Vagina (tissue), 2 donors: ENCODE measurements at places on chromosomes 16 and 17.

GRCh38 chr17:67490471-67490870 lies 113.4 kb downstream of the PITPNC1 start:
- DNase-seq = no peak

- no peak for DNase-seq
Observed at GRCh38 chr16:88724855-88725555, 18.7 kb downstream of the CTU2 start.

- DNase-seq = no peak
Observed at GRCh38 chr16:48608452-48608851, 1.5 kb downstream of the N4BP1 start.

DNA sequence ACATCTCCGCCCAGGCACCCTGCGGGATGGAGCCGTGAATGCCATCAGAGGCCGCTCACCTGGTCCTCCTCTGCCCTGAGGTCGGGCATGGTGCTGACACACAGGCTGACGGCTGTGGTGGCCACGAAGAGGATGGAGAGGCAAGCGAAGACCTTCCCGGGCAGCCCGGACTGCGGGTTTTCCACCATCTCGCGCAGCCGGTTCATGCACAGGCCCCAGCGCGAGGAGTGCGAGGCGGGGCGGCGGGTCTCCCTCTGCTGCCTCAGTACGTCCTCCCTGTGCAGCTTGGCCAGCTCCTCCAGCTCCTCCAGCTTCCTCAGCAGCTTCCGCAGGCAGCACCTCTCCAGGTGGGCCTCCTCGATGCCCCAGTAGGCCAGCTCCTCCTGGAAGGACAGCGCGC lies 3.1 kb downstream of the KCNG4 start:
- DNase-seq = no peak

DNA sequence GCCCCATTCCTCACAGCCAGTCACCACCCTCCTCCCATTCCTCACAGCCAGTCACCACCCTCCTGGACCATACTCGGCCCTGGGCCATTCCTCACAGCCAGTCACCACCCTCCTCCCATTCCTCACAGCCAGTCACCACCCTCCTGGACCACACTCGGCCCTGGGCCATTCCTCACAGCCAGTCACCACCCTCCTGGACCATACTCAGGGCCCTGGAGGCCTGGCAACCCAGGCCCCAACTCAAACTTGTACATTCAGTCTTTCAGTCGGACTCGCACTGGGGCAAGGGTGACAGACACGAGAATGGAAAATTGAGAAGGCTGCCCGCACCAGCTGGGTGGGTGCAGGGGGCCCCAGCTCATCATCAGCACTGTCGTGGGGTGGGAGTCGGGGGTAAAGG lies 30.4 kb upstream of the FOXK2 start:
- DNase-seq = peak; percentile 60

DNA sequence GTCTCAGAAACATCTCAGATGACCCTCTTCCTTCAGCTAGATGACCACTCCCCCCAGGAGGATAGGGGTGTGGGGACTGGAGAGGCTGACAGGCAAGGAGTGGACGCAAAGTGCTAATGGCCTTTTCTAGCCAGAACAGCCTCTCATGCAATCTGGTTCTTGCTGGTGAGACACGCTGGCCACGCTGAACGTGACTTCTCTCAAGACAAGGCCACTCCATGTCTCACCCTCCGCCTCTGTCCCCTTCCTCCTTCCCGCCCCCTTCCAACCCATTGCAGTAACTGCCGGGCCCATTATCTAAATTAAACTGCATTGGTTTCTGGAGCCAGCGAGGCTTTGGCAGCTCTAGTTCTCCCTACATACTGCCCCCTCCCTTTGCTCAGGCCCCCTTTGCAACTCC lies 9.5 kb downstream of the CACNA1G start:
- DNase-seq = no peak

DNA sequence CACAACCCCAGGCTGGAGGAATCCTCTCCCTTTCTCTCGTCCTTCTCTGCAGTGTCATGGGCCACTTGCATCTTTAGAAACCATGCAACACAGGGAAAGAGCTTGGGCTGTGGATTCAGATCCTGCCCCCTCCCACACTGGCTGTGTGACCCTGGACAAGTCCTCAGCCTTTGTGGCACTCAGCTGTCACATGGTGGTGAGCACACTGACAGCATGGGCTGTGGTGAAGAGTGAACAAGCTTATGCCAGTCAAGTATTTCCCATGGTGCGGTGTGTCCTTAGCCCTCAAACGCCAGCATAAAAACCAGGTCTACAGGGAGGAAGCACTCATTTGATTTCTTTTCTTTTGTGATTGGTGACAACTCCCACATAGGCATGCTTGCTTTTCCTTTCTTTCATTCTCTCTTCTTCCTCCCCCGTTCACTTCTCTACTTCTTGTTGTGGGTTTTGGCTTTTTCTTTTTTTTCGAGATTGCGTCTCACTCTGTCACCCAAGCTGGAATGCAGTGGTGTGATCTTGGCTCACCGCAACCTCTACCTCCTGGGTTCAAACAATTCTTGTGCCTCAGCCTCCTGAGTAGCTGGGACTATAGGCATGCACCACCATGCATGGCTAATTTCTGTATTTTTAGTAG lies 314.2 kb downstream of the CPPED1 start:
- no peak for DNase-seq

- DNase-seq = no peak
Observed at GRCh38 chr16:47567321-47567720, 106.2 kb downstream of the PHKB start.

DNA sequence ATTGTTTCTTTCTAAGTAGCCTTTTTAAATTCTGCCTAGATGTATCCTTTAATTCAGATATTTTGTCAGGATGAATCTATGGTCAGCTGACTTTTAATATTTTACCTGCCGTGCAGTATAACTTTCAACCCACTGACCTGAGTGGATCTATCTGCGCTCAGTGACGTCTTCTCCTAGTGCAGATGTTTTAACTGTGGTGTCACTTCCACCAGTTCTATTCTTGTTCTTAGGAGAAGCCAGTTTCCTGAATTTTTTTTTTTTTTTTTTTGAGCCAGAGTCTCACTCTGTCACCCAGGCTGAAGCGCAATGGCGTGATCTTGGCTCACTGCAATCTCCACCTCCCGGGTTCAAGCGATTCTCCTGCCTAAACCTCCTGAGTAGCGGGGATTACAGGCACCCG lies 5.0 kb upstream of the TM4SF5 start:
- no peak for DNase-seq

DNA sequence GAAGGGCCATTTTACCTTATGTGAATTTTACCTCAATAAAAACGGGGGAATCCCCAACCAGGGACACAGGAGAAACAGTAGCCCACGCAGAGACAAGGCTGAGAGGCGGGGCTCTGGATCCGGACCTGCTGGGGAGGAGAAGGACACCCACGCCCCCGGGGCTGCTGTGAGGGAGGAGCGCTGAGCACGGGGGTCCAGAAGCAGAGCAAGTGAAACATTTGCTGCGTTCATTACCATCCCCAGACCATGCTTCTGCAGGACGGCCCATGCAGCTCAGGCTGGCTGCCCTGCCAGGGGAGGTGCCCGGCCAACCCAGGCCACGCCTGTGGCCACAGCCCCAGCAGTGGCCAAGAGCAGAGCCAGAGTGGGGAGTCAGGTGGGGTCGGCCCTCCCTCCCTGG lies 50.0 kb downstream of the KCNJ18 start:
- DNase-seq = no peak

DNA sequence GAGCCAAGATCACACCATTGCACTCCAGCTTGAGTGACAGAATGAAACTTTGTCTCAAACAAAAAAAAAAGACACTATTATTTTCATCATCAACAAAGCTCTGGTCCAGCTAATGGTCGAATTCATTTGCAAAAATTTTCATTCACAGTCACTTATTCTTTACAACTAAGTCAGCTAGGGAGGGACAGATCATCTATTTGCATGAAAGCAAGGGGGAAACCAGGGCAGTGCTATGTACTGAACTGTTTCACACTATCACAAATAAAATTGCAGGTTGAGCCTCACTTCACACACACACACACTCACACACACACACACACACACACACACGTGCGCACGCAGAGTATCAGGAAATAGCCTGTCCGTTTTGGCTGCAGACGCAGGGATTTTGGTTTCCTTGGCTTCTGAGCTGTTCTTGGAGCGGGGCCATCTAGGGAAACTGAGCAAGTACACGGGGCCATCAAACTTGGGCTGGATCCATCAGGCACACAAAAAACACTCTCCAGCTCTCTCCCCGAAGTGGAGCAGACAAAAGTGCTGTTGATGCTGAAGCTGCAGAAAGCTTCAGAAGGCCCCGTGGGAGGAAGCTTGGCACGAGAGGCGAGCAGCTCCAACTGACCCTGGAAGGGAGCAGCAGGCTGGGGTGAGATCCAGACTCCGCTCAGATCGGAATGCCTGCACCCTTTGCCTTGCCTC lies 44.3 kb upstream of the HELZ start:
- no peak for DNase-seq

DNA sequence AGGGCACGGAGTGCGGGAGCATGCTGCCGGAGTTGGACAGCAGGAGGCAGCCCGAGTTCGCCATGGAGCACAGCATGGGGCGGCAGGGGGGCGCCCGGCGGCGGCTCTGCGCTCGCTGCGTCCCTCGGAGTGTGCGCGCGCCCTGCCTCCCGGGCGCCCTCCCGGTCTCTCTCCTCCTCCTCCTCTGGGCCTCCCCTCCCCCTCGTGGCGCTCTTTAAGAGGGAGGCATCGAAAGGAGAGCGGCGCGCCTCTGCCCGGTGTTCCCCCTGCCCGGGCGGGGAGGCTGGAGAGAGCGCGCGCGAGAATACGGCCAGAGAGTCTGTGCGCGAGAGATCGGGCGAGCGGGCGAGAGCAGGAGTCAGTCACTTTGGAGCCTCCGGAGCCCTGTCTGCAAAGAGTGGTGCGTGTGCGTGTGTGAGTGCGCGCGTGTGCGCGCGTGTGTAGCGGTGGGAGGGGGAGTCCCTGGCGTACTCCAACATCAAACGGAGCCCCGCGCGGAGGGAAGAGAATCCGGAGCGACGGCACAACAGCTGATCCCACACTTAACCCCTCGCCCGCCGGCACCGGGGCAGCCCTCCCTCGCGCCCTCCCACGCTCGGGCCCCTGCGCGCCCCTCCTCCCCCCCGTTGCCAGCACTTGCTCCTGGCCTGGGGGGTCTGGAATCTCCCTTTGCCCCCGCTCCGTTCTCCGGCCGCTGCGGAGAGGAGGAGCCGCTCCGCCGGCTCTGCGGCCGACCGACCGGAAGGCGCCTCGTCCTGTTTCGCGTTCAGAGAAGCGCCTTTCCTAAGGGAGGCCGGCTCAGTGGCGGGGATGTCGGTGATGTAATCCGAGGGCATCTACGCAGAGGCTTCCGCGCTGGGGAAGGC lies 108.9 kb downstream of the ENGASE start:
- DNase-seq = no peak

DNA sequence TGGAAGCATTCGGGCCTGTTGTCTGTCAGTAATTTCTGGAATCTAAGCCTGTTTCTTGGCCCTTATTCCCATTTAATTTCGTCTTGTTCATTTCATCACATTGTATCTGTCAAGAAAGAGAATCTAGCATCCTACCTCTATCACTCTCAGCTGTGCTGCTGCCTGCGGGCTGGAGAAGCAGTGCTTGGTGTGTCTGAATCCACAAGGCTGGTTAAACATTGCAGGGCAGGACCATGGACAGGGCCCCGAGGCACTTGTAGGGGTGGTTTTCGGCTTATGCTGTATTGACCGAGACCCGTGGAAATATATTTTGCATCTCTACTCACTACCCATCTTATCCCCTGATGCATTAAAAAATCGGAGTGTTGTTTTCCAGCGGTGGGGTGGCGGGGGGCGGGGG lies 3.1 kb downstream of the RAB11FIP4 start:
- peak; percentile 43 for DNase-seq

DNA sequence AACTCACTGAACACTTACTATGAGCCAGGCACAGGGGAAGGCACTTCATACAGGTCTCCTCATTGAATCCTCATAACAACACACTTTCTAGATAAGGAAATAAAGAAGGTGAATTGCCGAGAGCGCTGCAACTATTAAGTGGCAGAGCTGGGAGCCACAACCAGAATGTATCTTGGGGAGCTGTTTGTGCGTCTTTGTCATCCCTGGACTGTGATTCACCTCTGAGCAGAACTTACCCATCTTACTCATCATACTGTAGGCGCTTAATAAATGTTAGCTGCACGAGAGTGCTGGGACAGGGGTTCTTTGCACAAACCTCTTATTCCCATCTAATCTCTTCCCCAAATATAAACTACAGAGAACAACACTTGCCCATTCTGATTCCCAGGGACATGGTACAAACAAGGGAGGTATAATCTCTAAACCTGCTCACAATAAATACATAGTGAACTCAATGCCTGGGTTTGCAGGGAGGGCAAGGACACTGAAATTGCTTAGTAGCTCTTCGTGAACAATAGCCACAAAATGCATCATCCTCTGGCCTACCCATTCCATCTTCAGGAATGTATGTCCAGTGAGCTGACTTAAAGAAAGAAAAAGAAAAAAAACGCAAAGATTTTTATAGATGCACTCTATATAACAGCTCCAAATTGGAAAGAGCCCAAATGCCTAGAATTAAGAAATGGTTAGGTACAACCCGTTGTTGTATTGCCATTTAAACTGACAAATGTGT lies 43.0 kb downstream of the MYO18A start:
- DNase-seq = no peak

- no peak for DNase-seq
Observed at GRCh38 chr16:78720416-78720815, 621.0 kb downstream of the WWOX start.

DNA sequence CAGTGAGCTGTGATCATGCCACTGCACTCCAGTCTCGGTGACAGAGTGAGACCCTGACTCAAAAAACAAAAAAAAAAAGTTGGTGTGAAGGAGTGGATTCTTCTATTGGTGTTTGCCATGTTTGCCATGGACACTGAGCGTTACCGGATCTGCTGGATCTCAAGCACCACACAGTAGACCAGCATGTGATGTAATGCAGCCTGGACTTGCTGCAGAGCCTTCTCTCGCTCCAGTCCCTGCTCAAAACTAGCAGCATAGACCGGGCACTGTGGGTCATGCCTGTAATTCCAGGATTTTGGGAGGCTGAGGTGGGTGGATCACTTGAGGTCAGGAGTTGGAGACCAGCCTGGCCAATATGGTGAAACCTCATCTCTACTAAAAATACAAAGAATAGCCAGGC lies 50.4 kb downstream of the BCL7C start:
- no peak for DNase-seq

DNA sequence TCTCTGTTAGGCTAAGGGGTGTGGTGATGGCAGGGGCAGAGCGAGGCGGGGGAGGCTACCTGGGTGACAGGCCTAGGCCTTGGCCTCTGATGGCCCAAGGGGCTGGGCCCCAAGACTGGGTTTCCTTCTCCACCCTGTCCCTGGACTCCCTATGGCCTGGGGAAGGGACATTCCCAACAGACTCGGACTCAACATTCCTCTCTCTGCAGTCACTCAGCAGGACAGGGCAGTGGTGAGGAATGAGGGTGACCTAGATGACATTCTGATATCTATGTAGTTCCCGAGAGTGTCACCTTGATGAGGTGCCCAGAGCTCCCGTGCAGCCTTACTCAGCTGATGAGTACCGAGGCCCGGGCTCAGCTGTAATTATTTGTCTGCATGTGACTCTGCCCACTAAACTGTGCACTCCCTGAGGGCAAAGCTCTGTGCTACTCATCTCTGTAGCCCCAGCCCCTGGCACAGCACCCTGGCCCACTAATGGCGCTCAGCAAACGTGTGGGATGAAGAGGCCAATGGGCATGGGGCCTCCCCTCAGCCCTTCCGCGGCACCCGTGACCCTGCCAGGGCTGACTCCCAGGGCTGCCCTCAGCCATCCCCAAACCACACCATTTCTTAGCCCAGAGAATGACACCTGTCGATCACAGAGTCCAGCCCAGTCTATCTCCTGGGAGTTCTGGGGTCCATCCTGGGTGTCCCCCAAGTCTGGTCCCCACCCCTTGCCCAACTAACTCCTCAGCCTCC lies 2.2 kb downstream of the PLCD3 start:
- no peak for DNase-seq

GRCh38 chr17:2289878-2290478 lies 13.6 kb downstream of the SMG6 start:
- no peak for DNase-seq

- no peak for DNase-seq
Observed at GRCh38 chr16:58499615-58500351, at the start of gene NDRG4. NDRG4 (plus strand) TSS chr16:58500143; CDS start chr16:58500249, 106 bp downstream.
